ENCODE measurements at places on chromosomes 7 and 10. TPM values are rescaled to one million over a fixed set of nuclear protein-coding genes. Genes with fewer than 3 reads are reported as not detected.

Gene TMEM178B
- 15.9 TPM for total RNA-seq

Gene TCAF2
- total RNA-seq = 0.78 TPM

Gene SPDYE8
- not detected for total RNA-seq

Gene HOXA4
- 10.3 TPM for total RNA-seq

Gene HOXA3
- 32.9 TPM for total RNA-seq

Gene C7orf33
- not detected for total RNA-seq

Gene UTF1
- not detected for total RNA-seq

Gene ZNF727
- total RNA-seq = not detected

DNA sequence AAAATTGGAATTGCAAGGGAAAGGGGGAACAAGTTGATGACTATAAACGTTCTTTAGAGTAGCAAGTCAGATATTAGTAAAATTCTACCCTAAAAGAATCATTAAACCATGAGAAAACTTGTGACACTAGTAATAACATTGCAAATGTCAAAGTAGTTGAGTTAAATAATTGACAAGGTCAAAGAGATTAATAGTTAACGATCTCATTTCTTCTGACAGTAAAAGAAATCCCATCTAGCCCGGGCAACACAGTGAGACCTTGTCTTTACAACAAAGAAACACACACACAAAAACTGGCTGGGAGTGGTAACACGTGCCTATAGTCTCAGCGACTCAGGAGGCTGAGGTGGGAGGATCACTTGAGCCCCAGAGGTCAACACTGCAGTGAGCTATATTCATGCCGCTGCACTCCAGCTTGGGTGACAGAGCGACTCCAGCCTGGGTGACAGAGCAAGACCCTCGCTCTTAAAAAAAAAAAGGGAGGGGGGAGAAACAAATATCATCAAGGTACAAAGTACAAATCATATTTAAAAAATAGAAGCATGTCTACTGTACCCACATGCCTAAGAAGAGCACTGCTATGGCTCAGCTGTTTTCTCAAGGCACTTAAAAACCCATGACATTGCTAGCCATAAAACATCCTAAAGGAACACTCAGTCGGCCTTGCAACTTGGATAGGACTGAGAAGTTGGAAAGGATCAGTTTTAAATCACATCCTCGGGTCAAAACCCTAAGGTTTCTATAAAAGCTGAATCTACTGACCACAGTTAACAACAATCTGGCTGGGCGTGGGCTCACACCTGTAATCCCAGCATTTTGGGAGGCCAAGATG, 401.1 kb downstream of the PARD3 start:
- DNase-seq = peak; percentile 49

GRCh38 chr10:77383861-77384553, 253.6 kb downstream of the KCNMA1 start:
- no peak for DNase-seq

- no peak for DNase-seq
These were observed 60.3 kb upstream of the ZC3HAV1 start for GRCh38 chr7:139169816-139170215.

- DNase-seq = no peak
These were observed 502.3 kb upstream of the ZMIZ1 start for GRCh38 chr10:78566284-78567111.

- no peak for DNase-seq
These were observed 87.4 kb downstream of the CCNY start for GRCh38 chr10:35423505-35424306.

GRCh38 chr10:97584798-97585438, 729 bp downstream of the HOGA1 start:
- DNase-seq = no peak

DNA sequence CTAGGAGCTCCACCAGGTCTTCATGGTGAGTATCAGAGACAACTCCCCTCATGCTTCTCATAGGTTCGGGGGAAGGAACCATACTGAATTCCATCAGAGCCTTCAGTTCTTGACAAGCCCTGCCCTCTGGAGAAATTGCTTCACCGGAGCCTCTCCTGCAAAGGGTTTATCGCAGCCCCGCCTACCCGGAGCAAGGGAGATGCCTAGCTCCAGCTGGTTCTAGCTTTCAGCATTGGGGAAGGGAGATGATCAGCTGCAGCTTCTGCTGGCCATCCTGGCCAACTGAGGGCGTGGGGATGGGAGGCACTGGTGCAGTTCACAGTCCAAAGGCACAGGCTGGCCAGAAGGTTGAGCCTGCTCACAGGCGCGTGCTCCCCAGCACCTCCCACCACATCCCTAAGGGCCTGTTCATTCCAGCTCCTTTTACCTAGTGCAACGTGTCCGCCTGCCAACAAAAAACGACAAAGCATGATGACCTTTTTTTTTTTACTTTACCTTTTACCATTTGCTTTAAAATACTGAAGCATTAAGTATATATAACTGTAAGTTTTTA, 31.2 kb downstream of the LANCL2 start:
- no peak for DNase-seq

DNA sequence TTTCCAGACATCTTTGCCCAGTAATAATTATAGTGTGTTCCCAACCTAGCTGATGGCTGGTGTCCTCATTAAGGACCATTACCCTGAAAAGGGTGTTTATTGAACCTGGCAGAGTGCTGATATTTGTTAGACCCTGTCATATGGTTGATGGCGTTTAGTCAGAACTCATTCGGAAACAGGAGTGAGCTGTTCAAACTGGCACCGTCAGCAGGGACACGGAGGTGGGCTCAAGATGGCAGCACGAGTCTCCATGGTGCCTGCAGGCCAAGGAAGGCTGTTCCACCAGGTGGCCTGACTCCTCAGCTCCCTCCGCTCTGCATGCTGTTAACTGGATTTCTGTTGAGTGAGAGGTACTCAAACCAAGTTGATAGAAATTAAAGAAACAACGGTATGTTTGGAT, 589.1 kb upstream of the MGMT start:
- DNase-seq = no peak

DNA sequence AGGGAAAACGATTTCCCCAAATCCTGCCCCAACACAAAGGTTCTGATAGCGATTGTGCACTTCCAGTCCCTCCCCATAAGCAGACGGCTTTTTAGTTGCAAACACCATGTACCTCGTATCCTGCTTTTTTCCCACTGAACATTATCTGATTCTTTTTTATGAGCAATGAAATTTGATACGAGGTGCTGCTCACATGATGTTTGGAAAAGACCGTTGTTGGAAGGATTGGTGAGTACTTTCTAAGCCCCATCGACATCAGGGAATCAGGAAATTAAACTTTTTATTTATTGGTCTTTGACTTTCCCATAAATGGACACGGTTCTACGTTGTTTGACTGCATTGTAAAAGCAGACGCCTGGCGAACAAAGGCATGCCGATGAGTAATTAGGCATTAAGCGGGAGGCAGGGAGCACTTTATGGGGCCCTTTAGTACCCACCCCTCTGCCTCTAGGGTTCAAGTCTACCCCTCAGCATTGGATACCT, 49.4 kb downstream of the TEX36 start:
- DNase-seq = peak; percentile 2

DNA sequence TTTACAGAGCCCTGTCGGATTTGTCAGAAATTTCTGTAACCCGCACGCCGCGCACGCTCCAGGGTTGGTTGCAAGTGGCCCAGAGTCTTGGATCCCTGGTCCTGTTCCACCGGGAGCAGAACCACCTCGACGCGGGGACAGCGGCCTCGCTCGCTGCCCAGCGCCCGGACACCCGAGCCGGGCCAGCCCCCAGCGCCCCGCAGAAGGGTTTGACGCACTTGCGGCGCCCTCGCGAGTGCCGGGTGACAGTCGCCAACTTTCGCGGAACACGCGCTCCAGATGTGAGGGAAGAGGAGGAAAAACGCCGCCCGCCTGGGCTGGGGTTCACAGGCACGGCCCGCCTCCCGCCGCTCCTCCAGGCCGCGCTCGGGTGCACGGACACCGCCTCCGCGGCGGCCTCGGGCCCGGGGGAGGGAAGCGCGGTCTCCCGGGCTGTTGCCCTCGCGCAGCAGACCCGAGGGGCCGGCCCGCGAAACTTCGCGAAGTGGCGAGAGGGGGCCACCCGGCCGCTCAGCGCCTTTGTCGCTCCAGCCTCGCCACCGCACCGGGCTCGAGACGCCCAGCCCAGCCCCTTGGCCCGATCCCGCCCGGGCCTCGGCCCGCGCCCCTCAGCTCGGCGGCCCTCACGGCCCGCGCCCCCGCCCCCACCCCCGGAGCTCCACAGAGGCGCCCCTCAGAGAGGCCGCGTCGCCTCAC, 514 bp downstream of the RNF216 start:
- peak; percentile 55 for DNase-seq

DNA sequence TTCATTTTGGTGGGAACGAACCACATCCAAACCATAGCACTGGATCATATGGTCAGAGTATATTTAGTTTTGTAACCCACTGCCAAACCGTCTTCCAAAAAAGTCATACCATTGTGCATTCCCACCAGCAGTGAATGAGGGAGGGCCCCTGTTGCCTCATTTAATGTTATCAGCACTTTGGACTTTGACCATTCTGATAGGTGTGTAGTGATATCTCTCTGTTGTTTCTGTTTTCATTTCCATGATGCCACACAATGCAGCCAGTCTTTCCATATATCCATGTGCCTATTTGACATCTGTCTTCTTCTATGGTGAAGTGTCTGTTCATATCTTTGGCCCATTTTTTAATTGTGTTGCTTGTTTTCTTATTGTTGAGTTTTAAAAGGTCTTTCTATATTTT, 105.0 kb upstream of the PPP2R2D start:
- no peak for DNase-seq

DNA sequence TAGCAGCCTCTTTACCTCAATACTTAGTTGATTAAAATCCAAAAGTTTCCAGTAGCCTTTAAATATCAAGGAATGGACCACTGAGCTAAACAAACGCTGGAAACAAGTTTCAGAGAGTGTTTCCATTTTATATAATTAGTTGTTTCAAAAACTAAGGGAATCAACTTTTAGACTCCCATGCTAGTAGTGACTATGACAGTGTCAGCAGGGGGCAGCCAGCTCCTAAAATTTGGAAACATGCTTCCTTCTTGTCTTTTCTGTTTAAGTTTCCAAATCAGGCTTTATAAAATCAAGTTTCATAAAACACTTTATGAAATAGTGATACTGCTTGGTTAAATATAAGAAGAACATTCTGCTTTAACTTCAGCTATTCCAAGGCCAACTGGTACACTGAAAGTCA, 138.2 kb upstream of the TMEM229A start:
- peak; percentile 14 for DNase-seq

DNA sequence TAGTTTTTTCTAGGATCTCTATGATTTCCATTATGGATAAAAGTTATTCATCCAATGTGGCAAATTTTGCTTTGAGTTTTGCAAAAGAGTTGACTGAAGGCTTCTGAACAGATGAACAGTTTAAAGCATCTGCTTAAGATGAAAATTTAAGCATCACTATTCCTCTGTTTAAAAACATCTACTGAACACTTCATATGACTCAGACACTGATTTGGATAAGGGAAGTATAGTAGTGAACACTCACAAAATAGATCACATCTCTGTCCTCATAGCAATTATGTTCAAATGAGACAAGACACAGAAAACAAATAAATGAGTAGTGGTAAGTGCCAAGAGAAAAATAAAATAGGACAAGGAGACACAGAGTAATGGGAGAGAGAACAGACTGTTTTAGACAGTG, 157.3 kb downstream of the MBL2 start:
- DNase-seq = no peak

- DNase-seq = peak; percentile 62
These were observed 22.8 kb upstream of the ADAMTS14 start for GRCh38 chr10:70649526-70649925.

DNA sequence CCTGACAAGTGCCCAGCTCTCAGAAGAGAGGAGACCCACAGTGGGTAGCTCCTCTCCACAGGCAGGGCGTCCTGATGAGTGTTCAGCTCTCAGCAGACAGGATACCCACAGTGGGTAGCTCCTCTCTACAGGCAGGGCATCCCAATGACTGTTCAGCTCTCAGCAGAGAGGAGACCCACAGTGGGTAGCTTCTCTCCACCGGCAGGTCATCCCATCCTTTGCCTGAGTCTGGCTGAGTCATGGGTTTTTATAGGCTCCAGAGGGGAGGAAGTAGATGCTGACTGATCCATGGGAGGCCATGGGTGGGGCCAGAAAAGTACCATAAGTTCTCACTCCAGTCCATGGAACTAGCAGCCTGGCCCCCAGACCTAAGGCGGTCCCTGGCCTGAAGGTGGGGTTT, 18.5 kb downstream of the CFAP70 start:
- DNase-seq = no peak

DNA sequence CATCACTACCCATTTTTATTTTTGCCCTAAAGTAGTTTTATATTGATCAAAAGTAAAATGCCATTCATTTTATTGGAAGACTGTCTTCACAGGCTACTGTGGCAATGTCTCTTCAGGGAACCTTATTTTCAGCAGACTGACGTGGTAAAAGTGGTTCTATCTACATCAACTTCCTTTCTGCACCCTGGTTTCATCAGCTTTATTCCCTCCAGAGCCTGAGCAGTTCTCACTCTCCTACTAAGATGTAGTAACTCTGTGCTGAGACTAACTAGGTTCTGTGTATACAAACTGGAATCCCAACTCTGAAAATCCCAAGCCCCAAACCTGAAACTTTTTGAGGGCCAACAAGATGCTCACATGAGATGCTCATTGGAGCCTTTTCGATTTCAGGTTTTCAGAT, 155.3 kb downstream of the SFMBT2 start:
- DNase-seq = no peak

GRCh38 chr7:151195616-151196450, 8.8 kb upstream of the ASB10 start:
- no peak for DNase-seq

- no peak for DNase-seq
These were observed 81.2 kb downstream of the PAX2 start for GRCh38 chr10:100826661-100826982.

DNA sequence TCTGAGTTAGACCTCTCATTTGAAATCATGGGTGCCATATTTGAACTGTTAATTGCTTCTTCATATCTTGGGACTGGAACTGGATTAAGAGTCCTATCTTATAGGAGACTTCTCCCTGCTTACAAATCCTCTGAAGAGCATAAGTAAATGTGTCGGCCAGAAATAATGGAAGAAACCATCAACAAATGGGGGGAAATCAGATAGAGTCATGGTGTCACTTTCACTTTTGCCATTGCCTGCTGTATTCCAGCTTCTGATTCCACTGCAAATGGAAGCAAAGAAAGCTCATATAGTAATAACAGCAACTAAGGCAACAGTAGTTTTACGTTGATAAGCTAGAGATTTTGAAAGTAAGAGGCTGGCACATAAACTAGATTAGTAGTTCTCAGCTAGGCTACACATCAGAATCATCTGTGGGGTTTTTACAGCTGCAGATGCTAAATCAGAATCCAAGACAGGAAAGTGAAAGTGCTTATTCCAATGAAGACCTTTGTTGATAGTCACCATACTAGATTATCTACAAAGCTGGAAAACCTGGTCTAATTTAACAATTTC, 12.3 kb upstream of the CRPPA start:
- no peak for DNase-seq

GRCh38 chr7:28020302-28020940, 160.2 kb downstream of the JAZF1 start:
- peak; percentile 71 for DNase-seq
